ENCODE measurements at places on chromosomes 5 and 9.

DNA sequence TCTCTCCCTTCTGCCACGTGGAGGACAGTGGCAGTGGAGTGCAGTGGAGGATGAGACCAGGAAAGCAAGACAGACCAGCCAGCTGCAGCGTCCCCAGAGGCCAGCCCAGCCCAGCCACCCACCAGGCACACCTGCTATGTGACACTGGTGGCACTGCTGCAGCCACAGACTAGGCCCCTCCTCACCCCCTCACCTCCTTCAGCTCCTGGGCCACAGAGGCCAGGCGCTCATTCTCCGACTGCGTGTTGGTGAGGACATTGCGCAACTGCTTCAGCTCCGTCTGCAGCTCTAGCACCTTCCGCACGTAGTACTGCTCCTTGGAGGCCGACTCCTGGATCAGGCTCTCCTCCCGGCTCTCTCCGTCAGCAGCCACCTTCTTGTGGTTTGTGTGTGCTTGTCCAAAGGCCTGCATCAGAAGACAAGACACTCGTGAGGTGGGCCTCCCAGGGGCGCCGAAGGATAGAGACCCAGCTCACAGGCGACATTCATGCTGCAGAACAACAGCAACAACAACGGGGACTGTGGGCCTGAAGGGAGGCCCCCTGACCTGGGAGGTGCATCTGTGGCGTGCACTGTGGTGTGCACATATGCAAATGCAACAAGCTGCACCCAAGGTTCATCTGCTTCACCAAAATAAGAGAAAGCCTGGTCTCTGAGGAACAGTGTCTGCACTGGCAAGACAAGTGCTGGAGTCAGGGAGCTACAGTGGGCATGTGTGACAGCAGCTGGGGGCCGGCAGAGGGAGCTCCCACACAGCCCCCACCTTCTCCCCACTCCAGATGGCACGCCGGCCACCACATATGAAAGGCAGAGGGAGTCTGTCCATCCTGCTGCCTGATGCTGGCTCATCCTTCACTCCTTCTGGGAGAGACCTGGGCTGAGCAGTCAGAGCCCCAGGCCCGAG lies 35.5 kb downstream of the BICD2 start:
- no peak for DNase-seq

GRCh38 chr5:58107704-58108103 lies 352.2 kb downstream of the PLK2 start:
- DNase-seq, result no peak

- no peak for DNase-seq
These were observed 49.9 kb downstream of the ITGA1 start for GRCh38 chr5:52837591-52838001.

DNA sequence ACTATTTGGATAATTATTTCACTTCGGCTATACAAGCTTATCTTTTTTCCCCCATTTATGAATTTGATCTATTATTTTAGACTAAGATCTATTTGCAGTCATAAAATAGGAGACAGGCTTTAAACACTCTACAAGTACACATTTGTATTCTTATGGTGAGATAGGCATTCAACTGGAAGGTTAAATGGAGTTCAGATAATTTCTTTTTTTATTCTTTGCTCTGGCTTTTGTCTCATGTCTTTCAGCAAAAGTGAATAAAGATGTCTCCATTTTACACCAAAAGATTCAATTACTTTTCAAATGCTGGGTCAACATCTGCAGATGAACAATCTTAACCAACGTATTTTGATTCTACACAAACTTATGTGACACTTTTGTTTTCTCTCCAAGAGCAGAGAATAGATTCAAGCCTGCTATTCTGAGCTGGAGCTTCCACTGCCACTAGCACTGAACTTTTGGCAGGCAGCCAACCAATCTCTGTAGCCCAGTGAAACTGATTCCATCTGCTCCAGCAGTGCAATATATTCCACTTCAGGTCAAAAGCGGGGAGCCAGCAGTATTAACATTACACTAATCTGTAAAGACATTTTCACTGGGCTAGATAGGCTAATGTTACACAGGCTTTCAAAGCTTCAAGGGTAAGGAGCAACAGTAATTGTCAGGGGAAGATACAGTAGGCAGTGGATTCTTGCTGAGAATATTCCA lies 452.0 kb upstream of the ZNF608 start:
- DNase-seq, result peak; percentile 76

DNA sequence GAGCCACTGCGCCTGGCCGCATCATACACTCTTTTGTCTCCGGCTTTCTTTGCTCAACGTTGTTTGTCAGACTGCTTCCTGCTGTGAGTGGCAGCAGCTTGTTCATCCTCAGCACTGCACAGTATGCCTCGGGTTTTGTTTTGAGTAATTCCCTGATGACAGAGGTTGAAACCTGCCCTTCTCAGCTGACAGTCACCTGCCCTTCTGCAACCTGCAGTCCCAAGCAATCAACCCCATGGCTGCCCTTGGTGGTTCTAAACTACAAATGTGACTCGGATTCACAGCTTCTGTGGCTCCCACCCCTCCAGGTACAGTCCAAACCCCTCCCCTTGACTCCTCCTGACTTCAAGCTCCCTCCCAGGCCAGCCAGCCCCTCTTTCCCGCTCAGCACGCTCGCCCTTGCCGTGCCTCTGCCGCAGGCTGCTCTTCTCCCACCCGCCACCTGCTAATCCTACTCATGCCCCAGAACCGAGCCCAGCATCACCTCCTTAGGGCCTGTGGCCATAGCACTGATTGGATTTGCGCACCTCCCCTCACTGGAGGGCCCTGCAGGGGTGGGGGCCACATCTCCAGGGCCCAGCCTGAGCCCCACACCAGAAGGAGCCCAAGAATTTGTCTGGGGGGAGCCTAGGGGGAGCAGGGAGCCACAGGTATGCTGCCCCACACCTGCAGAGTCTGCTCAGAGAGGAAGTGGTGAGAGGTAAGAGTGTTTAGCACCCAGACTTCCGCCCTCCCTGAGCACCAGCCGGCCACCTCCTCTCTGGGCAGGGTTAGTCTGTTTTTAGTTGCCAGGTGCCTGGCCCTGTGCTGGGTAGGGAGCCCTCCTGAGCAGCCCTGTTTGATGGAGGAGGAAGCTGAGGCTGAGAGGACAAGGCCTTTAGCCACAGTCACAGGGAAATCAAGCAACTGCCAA lies 10.1 kb downstream of the EEIG1 start:
- peak; percentile 61 for DNase-seq

GRCh38 chr5:33937707-33938506 lies 1.7 kb downstream of the RXFP3 start:
- no peak for DNase-seq

DNA sequence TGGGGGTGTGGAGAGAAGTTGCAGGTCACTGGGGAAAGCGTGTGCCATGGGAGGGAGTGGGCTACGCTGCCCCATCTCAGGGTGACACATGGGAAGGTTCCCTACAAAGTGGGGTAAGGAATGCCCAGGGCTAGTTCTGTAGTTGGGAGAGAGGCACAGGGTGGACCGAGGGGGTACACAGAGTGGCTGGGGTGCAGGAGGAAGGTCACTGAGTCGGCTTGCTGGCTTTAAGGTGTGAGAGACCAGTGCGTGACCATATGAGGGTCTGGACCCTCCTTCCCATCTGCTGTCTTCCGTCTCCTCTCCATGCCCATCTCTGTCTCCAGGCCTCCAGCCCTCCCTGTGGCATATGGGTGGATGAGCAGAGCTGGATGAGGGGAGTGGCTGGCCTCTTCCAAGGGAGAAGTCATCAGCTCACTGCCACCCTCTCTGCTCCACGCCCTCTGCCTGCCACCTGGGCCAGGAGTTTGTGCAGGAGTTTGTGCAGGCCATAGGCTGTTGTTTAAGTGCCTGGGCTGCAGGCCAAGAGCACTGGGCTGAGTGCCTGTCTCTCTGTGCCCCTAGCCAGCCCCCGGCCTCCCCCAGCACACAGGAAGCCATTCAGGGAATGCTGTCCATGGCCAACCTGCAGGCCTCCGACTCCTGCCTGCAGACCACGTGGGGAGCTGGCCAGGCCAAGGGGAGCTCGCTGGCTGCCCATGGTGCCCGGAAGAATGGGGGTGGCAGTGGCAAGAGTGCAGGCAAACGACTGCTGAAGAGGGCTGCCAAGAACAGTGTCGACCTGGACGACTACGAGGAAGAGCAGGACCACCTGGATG lies 96.8 kb downstream of the PHF2 start:
- DNase-seq, result no peak

GRCh38 chr5:89842531-89842930 lies 567.0 kb downstream of the CETN3 start:
- no peak for DNase-seq

- no peak for DNase-seq
These were observed 109.9 kb downstream of the NUDT12 start for GRCh38 chr5:103452666-103453065.

GRCh38 chr5:158139161-158139560 lies 280.2 kb upstream of the CLINT1 start:
- no peak for DNase-seq

GRCh38 chr5:7742241-7742656 lies 108.7 kb downstream of the CFAP90 start:
- DNase-seq, result no peak

All from NCI-H2081 treated with DMSO at 0.1 percent for 48 hours (cell line).